ENCODE measurements at places on chromosomes 6 and 20.

- DNase-seq, result no peak
Observed at GRCh38 chr6:89986650-89987074, 92.4 kb downstream of the GJA10 start.

DNA sequence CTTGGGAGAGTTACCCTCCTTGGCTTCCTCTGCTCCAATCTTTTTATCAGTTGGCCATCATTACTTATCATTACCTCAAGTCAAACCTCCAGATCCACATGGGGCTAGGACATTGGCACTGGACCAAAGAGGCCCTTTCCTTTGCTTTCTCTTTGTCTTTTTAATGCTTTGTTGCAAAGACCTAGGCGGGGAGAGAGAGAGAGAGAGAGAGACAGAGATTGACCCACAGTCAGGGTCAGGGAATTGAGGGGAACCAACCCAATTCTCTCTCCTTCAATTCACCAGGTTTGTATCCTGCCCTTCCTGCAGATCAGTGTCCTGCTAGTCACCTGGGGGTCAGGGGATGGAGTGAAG, 3.5 kb upstream of the VEGFA start:
- no peak for DNase-seq

GRCh38 chr6:75210885-75211739, 5.3 kb upstream of the COL12A1 start:
- no peak for DNase-seq

GRCh38 chr20:32461836-32462600, 103.9 kb downstream of the ASXL1 start:
- no peak for DNase-seq

DNA sequence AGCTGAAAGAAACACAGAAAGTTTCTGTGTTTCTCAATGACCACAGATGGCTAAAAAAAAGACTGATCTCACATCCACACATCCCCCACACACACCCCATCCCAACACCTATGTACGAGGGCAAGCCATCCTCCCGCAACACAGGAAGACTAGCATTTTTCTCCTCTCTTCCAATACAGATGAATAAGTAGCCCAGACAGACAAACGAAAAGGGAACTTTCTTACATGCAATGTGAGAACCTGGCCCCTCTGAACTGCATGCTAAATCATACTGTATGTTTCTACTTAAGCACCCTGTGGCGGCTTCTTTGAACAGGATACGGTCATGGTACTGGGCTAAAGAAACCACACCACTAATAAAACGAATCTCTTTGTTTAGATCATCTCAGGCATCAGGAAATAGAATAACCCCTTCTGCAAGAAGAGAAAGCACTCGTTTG, 116.2 kb downstream of the GMDS start:
- DNase-seq, result no peak

GRCh38 chr6:70563530-70563929, 3.2 kb upstream of the SDHAF4 start:
- DNase-seq, result no peak

DNA sequence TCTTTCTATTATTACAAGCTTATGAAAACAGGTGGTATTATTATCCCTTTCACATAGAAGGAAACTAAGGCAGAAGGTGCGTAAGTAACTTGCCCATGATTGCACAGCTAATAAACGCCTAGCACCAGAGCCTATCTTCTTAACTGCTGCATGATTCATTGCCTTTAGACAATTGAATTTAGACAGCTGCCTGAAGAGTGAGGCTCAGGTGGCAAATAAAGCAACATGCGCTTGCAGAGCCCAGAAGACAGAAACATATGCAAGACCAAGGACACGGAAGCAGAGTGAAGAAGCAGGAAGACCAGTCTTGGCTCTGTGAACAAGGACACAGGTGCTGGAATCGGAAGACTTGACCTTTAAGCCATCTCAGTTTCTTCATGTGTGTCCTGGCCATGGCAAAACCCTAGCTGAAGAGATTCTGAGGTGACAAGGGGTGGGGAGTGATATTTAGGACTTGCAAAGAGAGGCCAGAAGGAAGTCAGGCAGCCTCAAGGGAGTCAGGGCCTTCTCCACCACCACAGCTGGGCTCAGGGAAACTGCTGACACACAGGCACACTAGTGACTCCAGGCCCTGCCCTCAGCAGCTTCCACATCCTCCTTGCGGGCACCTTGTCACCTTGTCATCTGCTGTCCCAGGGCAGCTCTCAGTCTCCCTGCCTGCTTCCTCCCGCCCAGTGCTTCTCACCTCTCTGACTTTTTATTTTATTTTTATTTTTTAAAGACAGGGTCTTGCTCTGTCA, 91.7 kb upstream of the SLC22A16 start:
- no peak for DNase-seq

- DNase-seq, result no peak
Observed at GRCh38 chr20:8755340-8756118, 313.4 kb upstream of the PLCB4 start.

DNA sequence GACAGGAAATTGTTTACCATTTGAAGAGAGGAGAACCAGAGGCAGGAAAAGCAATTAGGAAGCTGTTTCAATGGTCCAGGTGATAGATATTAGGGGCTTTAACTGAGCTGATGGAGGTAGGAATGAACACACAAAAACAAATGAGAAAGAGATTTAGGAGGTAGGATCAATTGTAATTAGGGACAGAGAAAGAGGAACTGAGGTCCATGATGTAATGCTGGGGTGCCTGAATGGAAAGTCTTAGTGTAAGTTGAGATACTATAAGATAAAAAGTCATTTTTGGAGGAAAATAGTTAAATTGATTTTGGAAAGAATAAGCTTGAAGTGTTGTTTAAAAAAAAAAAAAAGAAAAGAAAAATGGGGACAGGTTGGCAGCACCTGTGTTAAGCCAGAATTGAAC, 58.5 kb upstream of the B3GAT2 start:
- DNase-seq, result no peak

DNA sequence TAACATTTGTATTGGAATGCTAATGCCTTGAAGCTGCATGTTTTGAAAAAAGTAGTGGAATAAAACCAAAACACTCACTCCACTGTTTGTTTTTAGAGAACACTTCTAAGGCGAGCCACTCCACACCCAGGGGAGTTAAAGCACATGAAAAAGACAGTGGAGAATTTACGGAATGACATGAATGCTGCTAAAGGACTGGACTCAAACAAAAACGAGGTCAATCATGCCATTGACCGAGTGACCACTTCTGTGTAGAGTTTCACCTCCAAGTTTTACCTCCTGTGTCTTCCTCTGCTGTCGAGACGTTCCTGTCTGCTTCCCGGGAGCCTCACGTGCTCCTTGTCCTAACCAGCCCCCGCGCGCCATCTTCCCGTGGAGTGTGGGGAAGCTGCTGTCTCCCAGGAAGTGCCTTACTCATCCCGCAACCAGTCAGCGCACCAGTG, 127.8 kb downstream of the LRRC1 start:
- no peak for DNase-seq

- no peak for DNase-seq
Observed at GRCh38 chr6:42171813-42172581, 1.2 kb upstream of the GUCA1A start.

- DNase-seq, result no peak
Observed at GRCh38 chr6:34022250-34022872, 123.5 kb downstream of the GRM4 start.

DNA sequence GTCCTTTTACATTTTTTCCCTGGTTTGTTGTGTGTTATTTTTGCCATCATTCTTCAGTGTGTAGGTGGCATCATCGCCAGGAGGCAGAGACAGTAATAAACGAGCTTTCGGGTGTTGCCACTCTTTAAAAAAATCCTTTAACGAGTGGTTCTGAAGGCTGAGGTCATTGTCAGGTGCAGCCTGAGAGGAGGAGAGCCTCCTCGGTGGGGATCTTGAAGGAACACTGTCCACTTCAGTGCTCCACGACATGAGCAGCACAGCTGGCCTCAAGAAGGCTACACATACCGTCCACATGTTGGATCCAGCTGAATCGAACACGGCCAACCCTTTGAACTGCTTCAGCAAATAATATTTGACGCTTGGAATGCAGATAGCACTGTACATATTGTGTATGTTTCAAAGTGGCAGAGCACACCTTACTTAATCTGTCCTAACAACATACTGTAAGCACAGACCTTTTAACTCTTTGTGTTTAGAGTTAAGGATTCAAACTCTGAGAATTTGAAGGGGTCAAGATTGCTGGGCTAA, 48.0 kb upstream of the FOXQ1 start:
- DNase-seq, result no peak

Data from heart right ventricle (tissue), 16 donors.